ENCODE measurements at places on chromosomes 6 and 20.

DNA sequence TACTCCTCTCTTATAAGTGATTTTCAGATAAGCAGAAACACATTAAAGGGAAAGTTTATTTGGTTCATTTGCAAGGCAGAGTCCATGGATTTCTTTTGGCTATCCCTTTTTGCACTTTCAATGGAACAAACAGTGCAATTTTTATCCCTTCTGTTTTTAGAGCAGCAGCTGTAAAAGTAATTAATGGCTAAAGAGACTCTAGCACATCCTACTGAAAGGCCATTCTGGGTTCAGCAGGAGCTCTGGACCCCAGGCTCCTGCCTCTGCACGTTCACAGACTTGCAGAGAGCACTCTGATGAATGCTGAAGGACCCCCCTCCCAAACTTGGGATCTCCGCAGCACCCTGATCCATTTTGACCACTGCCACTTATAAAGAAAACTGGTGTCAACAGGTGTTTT, 40.3 kb upstream of the PDE7B start:
- DNase-seq: no peak

DNA sequence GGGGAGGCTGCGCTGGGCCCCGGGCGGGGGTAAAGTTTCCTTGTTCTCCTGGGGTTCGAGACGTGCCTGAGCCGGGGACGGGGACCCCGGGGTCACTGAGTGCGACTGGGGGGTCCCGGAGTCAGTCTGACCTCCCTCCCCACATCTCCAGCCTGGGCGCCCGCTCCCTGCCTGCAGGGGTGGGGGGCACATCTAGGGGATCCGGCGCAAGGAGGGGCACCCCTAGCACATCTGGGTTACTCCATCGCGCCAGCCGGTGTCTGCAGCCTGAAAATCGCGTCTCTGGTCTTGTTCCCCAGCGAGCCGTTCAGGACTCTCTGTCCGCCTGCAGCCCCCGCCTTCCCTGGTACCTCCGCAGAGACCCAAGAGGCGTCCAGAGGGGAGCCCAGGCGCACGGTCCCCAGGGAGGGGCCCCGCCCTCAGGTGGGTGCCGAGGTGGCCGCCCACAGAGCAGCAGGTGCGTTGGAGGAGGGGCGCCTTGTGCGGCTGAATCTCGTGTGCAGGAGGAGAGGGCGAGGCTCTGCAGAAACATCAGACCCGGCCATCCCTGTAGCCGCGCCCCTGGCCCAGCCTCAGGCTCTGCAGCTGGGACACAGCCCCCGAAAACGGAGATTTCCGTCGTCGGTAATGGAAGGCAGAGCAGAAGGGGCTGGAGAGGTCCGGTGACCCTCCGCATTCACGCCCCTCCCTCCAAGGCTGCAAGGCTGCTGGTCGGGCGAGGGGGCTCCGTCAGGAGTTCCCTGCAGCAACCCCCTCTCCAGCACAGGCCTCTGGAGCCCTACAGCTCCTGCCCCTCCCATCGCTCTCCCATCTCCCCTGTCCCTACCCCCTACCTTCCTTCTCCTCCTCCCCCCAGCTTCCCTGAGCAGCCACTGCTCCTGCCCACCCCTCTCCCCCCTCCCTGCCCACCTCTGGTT, 628 bp upstream of the CHRNA4 start:
- DNase-seq: no peak

DNA sequence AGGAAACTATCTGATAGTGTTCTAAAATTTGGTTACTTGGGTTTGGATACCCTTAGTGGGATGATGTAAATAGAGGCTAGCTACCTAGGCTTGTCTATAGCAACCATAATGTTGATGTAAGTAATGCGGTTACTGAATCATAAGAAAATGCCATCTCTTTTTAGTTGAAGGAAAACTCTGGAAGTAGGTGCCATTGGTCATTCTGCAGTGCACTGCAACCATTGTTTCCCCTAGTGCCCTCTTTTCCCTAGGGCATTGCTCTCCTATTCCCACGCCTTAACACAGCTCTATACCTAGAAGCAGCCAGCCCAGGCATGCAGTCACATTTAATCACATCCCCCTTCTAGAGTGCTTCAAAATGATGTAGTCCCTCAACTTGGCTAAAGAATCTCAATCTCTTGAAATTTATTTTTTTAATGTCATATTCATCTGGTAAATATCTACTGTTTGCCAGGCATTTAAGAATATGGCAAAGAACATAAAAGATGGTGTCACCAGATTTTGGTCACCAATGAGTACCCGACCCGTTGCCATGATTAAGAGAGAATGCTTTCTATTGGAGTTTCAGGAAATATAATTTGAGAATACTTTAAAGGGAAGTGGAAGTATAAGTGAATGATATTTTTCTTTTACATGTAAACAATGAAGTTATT, 10.4 kb downstream of the LOC128125822 start:
- DNase-seq: no peak

- no peak for DNase-seq
Observed at GRCh38 chr6:23977706-23978105, 148.3 kb upstream of the NRSN1 start.

DNA sequence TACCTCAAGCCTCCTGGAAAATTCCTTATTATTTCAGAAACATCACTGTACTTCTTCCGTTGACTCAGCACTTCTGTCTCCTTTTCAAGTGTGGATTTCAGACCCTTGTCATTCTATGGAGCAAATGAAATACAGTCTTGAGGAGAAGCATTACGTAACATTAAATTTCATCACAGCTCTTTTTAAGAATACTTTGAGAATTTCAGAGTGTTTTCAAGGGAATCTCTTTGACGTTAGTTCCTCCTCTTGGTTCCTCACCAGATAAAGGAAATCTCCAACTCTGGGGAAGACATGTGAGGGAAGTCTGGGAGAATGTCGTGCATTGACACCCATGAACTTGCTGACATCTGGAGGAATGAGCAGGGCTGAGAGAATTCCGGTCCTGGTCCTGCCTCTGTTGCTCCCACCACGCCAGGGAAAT, 32.3 kb downstream of the UST start:
- DNase-seq: no peak
